Germinal center (tissue), 1 donor: ENCODE measurements at places on chromosomes 3 and 15.
A peak's percentile ranks its signal among the peaks of the same experiment; 100 is the strongest.

- no peak for DNase-seq
Observed at GRCh38 chr15:44883199-44883877, 73.1 kb upstream of the TERB2 start.

DNA sequence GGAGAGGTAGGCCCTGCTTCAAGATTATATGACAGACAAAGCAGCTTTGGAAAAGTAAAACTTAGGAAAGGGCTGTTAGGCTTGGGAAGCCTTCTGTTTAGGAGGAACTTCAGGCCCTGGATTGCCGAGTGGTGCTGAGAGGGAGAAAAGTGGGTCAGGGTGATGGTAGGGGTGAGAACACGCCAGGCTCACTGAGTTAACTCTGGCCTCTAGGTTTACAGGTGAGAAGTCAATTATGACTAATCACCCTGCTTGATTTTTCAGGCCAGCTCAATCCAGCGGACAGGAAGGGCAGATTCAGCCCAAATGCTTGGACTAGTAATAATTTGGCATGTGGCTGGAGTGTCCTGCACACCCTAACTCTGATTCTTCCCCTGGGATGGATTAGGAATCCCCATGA lies 365.1 kb upstream of the LMCD1 start:
- DNase-seq: no peak

DNA sequence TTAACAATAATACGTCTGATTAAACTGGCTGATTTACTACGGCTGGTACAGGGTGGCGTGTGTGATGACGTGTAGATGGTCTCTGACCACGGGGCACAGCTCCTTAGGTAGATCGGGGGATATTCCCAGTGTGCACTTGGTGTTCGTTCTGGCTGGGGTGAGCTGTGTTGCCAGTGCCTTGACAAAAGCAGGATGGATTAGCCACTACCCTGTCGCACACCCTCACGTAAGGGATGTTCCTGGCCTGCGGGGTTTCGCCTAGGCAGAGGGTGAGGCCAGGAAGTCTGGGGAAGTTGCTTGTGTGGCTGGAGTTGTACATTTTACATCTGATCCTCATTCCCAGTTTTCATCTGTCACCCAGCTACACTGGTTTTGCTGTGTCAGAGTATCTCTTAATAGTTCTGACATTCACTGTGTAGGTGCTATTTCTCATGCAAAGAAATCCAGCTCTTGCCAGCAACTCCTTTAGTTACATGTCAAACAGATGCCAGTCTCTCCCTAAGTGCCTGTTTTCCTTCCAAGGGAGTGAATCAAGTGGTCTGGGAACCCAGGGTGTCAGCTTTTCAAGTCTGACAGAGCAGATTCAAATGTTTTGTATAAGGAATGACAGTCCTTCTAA lies 66.1 kb upstream of the CCR4 start:
- no peak for DNase-seq

DNA sequence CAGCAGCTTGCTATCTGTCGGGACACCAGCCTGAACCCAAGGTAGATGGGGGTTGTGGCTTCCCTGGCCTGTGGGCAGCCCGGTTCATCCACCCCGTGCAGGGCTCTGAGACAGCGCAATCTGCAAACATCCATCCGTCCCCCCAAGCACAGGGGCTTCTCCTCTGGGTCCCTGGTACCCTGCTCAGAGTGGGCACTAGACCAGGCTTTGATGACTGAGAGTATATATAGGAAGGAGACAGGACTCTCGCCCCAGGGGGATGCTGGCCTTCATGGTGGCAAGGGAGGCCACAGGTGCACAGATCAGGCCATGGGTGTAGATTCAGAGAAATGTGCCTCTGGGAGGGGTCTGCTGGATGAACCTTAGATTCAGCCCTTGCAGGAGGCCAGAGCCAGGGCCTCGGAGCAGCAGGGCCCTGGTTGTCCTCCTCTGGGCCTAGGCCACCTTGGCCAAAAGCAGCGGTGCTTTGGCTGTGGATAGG lies 40.3 kb downstream of the CFAP100 start:
- DNase-seq: no peak

DNA sequence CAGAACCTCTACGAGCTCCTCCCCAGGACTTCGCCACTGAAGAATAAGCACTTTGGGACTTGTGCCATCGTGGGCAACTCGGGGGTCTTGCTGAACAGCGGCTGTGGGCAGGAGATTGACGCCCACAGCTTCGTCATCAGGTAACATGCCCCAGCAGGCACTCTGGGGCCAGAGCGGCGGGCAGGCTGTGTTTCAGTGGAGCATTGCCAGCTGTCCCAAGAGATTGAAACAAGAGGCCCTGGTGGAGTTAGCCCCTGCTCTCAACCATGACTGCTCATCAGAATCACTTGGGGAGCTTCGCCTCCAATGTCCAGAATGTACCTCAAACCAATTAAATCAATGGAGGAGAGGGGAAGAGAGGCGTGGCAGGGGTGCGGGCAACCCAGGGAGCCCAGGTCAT lies 44.8 kb downstream of the ST8SIA2 start:
- no peak for DNase-seq

DNA sequence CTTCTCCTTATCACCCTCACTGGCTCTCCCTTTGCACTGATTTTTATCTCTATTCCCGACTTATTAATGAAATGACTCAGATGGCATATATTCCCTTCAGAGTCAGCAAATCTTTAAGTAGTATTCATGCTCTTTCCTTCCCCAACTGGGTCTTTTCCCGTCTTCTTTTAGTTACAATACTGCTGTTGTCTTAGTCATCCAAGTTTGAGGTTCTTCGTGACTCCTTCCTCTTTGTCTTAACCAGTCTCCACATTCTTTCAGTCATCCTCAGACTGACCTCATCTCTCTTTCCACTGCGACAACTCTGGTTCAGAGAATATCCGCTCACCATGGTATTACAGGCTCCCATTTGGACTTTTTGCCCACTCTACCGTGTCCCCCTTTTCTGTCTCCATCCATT lies 12.4 kb downstream of the WDR5B start:
- no peak for DNase-seq

GRCh38 chr15:33506781-33507296 lies 196.1 kb downstream of the RYR3 start:
- DNase-seq: no peak

DNA sequence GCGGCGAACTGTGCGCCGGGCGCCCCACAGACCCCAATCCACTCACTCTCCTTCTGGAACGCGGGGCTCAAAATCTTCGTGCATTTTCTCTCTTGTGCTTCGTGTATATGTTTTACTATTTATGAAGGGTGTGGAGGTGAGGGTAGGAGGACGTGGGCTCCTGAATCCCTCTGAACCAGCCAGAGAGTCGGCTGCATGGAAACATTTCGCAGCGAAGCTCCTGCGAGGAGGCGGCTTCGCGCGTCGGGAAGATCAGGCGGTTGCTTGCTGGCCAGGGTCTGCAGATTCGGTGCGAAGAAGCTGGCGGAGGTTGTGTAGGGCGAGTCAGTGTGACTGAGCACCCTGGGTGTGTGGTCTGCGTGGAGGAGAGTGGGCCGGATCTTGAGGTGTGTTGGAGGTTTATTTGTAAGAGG lies 1.1 kb downstream of the CNTN4 start:
- DNase-seq: no peak

DNA sequence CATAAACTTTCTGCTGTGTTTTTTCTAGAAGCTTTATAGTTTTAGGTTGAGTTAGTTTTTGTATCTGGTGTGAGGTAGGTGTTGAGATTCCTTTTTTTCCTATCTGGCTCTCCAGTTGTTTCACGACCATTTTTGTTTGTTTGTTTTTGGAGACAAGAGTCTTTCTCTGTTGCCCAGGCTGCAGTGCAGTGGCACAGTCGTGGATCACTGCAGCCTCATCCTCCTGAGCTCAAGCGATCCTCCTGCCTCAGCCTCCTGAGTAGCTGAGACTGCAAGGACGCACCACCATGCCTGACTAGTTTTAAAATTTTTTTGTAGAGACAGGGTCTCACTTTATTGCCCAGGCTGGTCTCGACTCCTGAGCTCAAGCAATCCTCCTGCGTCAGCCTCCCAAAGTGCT lies 20.6 kb downstream of the RNF111 start:
- DNase-seq: no peak

DNA sequence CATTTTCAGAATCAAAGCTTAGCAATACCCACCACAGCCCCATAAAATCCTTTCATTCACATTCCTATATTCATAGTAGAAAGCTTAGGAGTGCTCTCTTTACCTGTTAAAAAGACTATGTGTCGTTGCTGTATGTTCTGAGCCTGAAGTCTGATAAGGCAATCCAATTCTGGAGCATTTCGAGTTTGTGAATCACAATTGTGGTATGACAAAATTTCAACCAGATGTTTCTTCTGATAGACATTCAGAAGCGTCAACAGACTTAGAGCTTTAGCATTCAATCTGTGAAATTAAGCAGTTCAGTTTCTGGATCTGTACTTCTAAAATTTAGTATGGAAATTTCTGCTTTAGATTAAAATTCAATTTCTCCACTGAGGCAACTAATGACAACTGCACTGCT lies 58.3 kb downstream of the TASOR start:
- DNase-seq: no peak

- DNase-seq: peak; percentile 36
Observed at GRCh38 chr3:177281292-177282118, 84.2 kb upstream of the TBL1XR1 start.

DNA sequence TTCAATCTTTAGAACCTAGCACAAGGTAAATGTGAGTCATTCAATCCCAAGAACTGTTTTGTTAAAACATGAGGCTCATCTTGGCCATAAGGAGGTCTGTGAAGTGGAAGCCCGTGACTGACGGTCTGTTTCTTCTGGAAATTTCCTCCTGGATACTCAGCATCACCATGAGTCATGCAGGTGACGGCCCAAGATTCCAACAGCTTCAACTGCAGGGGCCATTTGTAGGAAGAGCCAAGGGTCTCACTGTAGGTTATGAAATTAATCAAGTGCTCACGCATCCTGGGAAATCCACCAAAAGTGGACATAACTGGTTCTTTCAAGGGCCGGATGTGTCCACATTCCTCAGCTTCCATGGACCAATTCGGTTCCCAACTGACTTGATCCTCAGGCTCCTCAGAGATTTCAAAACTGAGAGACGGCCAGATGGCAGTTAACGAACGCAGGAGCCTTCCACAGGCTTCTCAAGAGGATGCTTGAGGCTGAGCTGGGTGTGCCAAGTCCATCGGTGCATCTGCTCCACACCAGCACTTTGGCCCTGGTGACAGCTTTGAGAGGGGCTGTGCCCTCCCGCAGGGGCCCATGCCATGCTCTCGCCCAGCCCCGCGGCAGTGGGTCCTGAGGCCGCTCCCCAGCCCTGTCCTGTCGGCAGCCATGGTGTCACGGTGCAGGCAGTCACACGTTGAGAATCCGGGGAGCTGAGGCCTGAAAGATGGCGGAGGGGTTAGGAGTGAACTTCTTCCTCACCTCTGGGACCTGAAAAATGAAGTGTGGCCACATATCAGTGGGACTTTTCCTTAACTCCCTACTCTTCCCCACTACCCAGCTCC lies 8.5 kb downstream of the MAP6D1 start:
- no peak for DNase-seq

DNA sequence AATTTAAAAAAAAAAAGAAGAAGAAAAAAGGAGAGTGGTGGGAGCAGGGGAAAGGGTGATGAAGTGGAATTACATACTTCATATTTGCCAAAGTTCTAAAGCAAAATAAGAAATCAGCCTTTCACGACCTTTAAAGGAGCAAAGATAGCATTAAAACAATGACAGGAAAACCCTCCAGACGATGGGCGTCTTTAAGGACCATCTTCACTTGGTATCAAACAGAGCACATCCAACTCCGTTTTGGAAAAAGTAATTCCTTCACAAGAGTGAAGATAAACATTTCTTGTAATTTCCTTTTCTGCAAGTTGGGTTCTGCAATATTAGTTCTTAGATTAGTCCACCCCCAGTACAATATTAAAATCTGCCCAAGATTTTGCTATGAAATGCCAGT lies 32.8 kb downstream of the FRMD4B start:
- DNase-seq: no peak

- no peak for DNase-seq
Observed at GRCh38 chr15:35290301-35290721, 205.2 kb upstream of the NANOGP8 start.

- DNase-seq: no peak
Observed at GRCh38 chr3:156606729-156607128, 51.8 kb upstream of the SSR3 start.

DNA sequence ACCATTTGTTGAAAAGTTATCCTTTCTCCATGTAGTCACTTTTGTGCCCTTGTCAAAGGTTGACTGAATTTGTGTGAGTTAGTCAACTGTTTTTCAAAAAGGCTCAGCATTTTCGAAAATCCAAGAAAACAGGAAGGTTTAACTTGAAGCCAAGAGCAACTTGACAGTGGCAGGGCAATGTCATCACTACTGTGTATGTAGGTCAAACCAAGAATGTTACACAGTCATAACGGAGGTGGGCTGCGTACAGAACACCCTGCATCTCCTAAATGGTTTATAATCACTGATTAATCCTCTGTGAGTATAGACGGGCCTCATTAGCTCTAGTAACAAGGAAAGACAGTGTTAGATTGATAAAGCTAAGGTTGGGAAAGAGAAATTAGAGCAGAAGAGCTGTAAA lies 1064.9 kb downstream of the FHIT start:
- DNase-seq: no peak

- no peak for DNase-seq
Observed at GRCh38 chr3:17360991-17361390, 381.4 kb downstream of the TBC1D5 start.

DNA sequence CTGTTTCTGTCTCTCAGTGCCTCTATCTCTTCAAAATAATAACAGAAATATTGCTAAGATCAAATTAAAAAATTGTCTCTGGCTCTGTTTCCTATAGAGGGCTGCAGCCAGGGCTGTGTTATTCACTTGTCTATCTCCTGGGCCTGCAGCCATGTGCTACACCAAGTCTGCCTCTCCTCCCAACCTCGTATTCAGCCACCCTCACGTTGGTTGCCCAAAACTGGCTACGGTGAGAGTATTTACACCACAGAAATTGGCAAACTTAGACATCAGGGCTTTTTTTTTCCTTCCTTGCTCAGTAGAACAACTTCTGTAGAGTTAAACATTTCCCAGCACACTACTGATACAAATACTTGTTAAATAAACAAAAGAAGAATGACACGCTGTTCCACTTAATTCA lies 320.9 kb upstream of the ICE2 start:
- DNase-seq: no peak

DNA sequence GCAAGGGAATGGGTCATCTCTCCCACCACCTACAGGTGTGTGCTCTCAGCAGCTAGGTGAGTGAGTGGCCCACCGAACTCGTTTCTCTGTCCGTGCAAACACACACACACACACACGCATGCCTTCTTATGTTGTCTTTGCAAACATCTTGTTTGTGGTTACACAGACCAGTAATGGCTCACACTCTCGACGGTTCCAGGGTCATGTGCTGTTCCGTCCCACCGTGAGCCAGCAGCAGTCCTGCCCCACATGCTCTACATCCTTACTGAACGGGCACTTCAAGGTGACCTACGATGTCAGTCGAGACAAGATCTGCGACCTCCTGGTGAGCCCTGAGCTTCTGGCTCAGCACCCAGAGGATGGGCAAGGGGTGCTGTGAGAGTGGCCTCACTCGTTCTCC lies 4.3 kb downstream of the ITIH1 start:
- DNase-seq: no peak

DNA sequence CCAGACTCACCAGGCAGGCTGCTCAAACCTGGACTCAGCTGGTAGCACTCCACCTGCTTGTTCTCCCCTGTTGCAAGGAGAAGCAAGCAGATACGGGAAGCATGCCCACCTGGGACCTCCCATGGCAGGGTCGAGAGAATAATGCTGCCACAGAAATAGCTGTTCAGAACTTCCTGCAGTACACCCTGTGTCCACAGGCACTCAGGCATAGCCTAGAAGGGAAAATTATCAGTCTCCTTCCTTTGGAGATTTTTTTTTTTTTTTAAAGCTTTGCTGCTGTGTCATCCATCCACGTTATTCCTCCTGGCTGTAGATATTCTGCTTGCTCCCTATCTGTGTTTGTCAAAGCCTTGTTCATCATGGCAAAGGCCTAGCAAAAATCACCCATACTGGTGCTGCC lies 32.7 kb upstream of the RPS17 start:
- no peak for DNase-seq

- DNase-seq: no peak
Observed at GRCh38 chr3:195164573-195165264, 106.2 kb downstream of the XXYLT1 start.
